ENCODE measurements at places on chromosomes 13 and 19.

GRCh38 chr19:16902545-16902944 lies 13.7 kb downstream of the F2RL3 start:
- no peak for DNase-seq

DNA sequence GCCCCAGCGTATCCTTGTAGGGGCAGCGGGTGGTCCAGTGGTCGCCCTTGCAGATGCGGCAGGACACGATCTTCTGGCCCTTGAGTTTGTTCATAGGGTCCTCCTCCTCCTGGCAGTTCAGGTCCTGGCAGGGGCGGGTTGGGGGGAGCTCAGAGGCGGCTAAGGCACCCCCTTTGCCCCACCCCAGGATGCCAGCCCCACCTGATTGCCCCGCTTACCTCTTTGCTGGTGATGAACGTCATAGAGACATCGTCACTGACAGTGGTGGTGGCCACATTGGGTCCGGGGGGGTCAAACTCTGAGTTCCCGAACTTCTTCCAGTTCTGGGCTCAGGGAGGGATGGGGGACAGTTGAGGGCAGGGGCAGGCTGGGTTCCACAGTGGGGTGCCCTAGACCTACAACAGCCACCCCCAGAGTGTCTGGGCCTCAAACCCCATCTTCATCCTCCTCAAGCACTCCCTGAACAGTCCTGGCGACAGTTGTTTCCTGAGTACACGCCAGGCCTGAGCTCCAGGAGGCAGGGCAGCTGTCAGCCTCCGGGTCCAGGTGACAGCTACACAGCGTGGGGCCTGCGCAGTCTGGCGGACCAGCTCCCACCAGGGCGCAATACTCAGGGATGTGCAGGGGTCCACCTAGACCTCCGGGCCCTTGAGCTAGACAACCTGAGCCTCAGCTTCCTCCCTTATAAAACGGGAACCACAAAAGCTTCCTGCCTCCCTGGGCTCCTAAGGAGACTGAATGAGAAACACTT lies 2.7 kb downstream of the EIF3G start:
- no peak for DNase-seq

DNA sequence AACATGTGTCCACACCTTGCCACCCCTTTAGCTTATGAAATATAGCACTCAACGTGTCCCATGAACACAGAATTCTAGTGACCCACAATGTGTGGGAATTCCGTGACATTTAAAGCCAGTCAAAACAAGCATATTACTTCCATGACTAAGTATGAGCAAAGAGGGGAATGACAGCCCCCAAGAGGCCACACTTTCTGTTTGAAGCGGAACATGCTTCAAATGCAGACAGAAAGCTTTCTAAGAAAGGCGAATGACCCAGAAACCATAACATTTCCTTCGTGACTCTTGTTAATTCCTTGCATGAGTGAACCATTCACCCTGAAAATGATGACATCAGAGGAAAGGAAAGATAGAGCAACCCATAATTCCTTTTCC lies 122.0 kb upstream of the FNDC3A start:
- DNase-seq = no peak

GRCh38 chr13:95206116-95206515 lies 95.1 kb downstream of the ABCC4 start:
- DNase-seq = no peak

DNA sequence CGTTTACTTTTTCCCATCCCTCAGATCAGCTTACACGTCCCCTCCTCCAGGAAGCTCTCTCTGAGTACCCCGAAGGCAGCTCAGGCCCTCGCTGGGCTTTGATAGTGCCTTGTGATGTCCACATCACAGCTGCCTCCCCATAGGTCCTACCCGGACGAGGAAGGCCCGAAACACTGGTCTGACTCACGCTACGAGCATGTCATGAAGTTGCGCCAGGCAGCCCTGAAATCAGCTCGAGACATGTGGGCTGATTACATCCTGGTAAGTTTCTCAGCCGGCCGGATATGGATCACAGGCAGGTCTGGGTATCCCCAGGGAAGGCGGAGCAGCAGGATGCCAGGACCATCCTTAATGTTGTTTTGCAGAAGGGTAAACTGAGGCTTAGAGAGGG lies 4.8 kb downstream of the COLGALT1 start:
- DNase-seq = no peak

GRCh38 chr19:28543244-28543776 lies 669.6 kb downstream of the UQCRFS1 start:
- DNase-seq = no peak

GRCh38 chr13:97109256-97109655 lies 112.9 kb upstream of the MBNL2 start:
- no peak for DNase-seq

DNA sequence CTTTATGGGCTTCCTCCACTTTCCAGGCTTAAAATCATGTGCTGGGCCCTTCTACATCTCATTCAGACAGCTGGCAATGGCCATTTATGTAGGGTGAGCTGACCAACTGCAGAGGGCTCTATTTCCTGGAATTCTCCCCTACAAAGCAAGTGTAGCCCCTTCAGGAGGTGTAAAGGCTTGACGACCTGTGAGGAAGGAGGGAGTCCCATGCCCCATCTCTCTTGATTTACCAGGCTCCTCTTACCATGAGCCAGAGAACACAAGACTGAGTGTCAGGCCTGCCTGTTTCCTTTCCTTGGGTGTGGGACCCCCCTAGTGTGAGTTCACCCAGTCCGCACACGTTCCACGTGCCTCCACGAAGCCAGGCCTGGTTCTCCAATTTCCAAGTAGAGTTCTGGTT lies 16.6 kb downstream of the ZNF536 start:
- no peak for DNase-seq

GRCh38 chr13:100460266-100460665 lies 128.3 kb downstream of the GGACT start:
- DNase-seq = no peak

DNA sequence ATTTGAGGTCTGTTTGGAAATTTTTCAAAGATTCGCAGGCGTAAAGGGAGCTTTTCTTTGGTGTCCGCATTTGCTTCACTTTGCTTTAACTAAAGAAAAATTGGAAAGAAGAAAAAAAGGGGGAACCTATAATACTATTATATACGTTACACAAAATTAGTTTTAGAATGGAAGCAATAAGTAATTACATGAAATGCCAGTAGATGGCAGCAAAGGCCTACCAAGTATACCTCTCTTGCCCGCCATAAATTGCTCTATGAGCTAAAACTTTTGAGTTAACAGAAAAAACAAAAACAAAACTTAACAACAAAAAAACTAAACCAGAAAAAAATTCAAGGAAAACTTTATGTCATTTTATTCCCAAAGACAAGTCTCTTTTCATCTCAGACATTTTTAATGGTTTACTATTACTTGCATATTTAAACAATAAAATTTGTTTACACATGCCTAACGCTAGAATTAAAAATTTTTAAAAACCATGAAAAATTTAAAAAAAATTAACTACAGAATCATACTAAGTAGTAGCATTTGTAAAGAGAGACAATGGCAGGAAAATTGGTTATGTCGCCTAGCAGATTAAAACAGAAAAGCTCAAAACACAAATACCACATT lies 271.4 kb downstream of the NALCN start:
- no peak for DNase-seq

DNA sequence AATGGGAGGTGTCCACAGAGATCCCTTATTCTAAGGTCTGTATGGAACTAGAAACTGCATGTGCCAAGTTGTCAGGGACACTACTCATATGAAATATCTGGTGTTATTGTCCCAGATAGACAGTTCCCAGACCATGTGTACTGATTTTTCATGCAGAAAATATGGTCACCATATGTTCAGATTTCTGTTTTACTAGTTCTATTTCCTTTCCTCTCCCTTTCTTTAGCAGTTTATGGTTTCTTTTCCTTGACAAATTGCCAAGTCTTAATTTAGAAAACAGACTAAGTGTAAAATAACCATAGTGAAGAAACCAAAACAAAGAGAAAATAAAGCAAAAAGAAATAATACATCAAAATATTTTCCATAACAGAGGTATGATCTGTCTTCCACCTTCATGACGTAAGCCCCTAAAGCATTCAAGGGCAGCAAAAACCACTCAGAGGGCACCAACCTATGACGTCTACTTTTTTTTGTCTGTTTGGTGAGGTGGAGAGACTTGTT lies 248.5 kb downstream of the KCTD12 start:
- DNase-seq = no peak

DNA sequence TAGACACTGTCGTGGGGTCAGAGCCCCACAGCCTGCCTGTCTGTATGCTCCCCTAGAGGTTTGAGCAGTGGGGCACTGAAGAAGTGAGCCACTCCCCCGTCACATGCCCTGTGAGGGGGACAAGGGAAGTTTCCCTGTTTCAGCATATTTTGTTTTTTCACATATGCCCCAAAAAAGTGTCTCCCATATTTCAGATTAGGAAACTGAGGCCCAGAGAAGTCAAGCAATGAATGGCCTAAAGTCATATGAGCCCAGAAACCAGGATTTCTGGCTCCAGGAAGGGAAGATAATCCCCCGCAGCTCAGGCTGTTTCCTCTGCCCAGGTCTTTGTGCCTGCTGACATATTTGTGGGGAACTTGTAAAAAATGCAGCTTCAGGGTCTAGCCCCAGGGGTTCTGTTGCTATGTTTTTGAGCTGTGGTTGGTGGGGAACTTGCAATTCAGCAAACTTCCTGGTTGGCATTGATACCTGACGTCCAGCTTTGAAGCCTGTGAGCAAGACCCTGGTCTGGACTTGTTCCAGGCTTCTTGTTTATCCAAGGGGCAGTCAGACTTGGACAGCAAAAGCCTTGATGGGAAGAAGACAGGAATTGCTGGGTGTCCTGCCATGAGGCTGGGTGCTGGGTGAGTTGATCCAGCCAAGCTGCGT lies 9.5 kb downstream of the RASL11A start:
- DNase-seq = no peak

Data from GM12892 (cell line).